ENCODE measurements at places on chromosomes 4 and X.

GRCh38 chr4:53121264-53121865 is 244.5 kb downstream of the SCFD2 start:
- no peak for DNase-seq

GRCh38 chrX:34238896-34239295 is 106.8 kb upstream of the FAM47A start:
- DNase-seq = no peak

DNA sequence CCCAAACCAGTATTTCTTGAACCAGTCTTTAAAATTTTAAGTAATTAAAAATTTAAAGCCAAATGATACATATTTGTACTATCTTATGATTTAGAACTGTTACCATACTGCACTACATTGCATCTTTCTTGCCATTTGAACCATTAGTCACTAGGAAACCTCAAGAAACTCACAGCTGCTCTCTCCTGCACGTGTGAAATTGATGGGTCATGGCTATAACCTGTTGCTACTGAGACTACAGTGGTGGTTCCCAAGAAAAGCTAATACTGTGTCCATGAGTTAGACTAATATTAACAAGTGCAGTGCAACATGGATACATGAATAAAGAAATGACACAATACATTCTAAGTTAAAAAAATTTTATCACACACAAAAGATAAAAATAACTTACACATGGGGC is 88.4 kb downstream of the PDE5A start:
- DNase-seq = no peak

GRCh38 chr4:139227729-139228404 is 50.8 kb upstream of the ELF2 start:
- DNase-seq = no peak

GRCh38 chr4:71293705-71294104 is 45.1 kb upstream of the SLC4A4 start:
- no peak for DNase-seq

DNA sequence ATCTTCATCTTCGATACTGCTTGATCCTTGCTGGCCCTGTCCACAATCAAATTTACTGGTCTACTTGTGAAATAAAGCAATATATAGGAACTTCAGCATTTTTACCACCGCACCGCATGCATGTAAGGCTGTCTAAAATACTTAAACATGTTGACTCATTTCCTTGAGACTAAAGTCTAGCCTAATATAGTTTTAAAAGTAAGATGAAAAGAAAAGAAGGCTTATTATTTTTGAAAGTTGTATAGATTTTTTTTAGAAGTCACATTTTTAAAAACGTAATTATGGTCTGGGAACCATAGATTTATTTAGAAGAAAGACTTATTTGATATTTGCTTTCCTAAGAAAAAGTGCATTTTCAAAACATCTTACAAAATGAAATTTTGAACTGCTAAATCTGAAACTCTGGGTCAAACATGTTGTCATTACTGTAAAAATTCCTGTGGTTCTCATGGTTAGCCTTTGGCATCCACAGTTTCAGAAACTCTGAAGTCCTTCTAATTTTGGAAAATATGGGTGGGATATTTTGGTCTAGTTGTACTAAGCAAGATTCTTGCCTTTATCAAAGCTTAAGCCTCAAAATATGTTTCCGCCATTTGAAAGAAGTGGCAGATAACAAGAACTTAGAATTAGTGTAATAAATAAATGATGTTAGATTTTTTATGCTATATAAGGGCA is 423.5 kb upstream of the CTSO start:
- no peak for DNase-seq

DNA sequence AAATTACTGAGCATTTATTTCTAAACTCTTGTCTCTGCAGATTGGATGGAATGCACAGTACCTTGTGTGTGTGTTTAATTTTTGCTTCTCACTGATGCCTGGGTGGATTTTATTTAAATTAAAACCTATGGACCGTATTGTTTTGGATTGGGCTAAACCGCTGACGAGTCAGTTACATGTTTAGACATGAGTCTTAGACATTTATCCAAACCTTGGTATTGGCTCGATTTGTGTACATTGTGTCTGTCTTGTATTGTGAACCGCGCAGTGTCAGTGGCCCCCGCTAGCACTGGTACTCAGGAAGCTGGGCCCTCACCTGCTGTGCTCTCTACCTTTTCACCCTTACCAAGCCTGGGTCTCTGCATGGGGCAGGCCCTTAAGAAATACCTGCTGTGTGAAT is 40.8 kb upstream of the TADA2B start:
- DNase-seq = no peak
